IMR-90 (cell line): ENCODE measurements at places on chromosomes 2 and 18.

DNA sequence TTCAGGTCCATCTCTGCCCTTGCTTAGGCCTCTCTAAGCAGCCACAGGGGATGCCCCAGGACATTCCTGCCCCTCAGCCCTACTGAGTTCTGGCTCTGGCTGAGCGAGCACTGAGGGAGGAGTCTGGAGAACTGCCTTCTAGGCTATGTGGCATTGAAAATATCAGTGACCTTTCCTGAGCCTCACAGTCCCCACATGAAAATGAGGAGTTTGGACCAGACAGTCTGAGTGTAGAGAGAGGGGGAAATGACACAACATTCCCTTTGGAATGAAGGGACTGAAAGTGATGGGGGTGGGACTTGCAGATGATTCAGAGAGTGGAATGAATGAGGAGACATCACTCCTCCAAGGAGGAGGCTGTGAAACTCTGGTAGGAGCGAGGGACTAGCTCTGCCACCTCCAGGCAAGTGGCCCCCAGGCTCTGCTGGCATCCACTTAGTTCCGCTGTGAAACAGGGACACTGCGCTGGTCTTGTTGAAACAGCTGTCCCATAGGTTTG is 8.0 kb downstream of the TNS1 start:
- peak; percentile 90 for DNase-seq

DNA sequence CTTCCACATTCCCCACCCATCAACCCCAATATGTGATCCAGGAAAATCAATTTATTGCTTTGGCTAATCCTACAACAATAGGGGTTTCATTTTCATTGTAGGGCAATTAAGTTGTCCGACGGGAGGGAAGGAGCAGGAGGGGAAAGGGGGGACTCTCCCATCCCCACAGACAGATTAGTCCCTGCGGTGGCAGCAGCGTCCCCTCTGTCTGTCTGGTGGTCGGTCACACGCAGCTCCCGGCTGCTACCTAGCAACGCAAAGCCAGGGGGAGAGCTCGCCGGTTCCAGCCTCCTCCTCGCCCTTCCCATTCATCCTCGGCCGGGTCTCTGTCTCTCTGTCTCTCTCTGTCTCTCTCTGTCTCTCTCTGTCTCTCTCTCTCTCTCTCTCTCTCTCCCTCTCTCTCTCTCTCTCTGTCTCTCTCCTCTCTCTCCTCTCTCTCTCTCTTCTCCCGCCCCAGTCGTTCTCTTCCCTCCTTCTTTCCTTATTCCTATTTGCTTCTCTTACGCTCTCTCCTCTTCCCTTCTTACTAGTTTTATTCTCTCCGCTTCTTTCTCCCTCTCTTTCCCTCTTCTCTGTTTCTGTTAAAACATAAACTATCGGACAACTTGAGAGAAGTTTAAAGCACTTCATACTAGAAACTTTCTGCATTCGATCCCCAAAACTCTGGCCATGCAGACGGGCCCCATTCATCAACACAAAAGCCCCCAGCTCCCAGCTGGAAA is 1.2 kb downstream of the LRP2 start:
- DNase-seq, result no peak

DNA sequence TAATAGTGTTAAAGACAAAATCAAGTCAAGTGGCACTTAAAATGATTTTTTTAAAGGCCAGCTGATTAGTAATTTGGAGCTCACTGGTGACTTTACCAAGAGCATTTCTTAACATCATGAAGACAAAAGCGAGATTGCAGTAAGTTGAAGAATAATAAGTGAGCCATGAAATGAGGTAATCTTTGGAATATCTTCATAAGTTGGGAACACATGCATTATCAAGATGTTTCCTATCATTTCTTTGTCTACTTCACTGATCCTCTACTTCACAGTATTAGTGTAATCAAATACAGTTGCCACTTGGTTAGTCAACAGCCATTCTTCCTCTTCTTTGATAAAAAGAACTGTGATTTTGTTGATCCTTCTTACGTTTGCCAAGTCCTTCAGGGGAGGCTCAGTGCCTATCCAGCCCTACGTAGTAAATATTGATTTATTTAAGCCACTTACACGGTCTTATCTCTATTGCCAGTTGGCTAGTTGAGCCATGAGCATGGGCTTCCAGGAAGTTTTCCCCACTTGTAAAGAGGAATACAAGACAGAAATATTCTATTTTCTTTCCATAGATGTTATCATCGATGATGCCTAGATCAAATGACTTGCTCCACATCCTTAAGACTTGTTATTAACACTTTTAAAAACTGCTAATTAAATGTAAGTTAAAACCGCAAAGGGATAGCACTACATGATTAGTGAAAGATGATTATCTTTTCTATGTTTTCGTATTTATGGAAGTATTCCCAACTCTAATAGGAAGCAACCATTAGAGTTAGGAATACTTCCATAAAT is 46.1 kb downstream of the YES1 start:
- no peak for DNase-seq

DNA sequence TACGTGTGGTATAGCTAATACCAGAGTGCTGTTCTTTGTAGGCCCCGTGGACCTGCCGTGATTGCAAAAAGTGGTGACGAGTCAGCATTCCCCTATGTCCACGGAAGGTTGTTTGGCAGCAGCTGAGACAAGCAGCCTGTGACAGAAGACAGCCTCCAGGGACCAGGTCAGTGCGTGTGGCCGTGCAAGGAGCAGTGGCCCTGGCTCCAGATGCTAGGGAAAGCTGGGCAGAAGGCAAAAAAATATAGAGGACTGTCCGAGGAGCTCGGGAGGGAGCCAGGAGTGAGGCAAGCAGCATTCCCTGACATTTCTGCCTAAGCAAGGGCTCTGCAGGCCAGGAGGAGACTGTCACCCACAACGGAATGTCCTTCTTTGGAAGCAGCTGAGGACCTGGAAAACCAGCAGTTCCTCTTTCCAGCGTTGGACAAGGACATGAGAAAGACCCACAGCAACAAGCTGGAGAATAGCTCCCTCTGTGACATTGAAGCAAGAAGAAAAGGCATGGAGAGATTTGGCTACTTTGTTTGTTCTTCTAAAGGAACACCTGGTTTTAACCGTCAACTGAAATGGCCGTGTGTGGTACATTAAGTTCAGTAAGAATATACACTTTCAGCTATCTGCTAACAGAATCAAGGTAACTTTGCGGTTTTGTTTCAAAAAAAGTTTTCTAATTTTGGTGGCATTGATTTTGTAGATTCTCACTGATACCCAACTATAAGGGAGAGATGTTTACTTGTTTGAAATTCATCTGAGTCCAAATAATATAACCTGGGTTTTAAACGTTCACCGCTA is 58.3 kb downstream of the NPAS2 start:
- no peak for DNase-seq

DNA sequence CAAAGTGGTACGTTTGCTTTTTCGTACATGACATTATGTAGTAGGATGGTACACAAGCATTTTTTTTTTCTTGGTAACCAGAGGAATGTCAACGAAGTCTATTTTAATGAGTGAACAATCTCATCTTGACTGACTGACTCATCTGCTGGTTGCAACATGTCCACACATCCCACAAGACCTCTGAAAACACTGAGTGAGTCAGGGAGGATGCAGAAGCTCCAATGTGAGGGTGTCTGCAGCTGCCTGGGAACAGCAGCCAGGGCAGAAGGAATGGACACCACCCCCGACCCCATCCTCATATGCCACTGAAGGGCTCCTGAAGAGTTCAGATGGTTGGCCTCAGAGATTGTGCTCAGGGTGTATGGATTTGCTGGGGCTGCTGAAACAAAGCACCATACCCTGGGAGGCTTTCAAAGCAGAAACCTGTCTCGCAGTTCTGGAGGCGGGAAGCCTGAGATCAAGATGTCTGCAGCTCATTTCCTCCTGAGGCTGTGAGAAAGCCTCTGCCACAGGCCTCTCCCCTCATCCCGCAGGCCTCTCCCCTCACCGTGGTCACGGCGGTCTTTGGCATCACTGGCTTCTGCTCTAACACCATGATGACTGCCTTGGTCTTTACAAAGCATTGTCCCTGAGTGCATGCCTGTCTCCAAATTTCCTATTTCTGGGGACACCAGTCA is 124.6 kb downstream of the LRATD1 start:
- peak; percentile 85 for DNase-seq

GRCh38 chr2:50221106-50221505 is 810.8 kb downstream of the NRXN1 start:
- no peak for DNase-seq

DNA sequence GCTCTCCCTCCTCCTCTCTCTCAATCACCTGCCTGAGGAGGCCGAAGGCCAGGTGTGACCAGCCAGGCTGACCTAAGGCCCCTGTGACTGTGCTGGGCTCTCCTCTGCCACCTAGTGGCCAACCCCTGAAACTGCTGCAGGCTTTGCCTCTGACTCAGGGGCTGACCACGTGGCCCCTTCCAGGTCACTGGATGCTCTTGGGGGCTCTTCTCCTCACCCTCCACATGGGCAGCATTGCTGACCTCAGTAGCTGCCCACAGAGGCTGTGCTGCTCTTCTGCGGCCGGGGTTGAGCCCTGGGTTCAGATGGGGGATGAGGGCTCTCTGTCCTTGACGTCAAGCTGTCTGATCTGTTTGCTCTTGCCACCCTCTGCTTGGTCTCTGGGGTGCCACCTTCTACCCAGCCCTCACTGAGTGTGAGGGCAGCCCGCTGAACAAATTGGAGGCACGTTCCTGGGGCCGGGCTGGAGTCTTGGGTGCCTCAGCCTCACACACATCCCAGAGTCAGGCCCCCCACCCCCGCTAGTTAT is 122.7 kb downstream of the TWIST2 start:
- DNase-seq, result peak; percentile 63

DNA sequence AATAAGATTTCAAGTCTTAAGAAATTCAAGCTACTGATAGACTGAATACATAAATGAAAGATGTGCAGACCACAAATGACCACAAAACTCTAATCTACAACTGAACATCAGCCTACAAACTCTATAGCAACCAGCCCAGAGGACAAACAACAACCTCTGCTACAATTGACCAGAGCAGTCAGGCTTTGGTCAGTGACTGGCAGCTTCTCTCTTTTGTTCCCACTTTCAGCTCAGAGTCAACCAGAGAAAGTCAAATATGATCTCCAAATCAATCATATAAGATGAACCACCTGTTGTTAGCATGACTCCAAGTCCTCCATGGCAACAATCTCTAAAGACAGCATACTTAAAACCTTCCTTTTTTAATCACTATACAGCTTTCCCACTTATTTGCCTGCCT is 996.2 kb downstream of the SUCLG1 start:
- DNase-seq, result no peak

DNA sequence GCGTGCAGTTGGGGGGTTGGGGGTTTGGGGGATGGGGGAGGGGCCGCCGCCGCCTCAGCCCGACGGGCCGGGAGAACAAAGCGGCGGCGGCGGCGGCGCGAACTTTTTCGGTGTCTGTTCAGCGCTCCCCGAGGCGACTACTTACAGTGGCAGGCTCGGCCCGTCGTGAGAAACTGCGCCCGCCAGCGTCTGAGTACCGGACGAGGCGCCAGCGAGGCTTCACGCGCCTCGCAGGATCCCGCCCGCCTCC is 172 bp downstream of the PRKD3 start:
- DNase-seq, result peak; percentile 74

- peak; percentile 54 for DNase-seq
These were observed 37.6 kb downstream of the PTPN18 start for GRCh38 chr2:130393318-130393910.

GRCh38 chr2:190569994-190570755 is 35.7 kb upstream of the NEMP2 start:
- DNase-seq, result no peak

GRCh38 chr18:47679864-47680263 is 250.6 kb downstream of the SMAD2 start:
- no peak for DNase-seq

- no peak for DNase-seq
These were observed 34.0 kb downstream of the ST6GAL2 start for GRCh38 chr2:106851881-106852501.

DNA sequence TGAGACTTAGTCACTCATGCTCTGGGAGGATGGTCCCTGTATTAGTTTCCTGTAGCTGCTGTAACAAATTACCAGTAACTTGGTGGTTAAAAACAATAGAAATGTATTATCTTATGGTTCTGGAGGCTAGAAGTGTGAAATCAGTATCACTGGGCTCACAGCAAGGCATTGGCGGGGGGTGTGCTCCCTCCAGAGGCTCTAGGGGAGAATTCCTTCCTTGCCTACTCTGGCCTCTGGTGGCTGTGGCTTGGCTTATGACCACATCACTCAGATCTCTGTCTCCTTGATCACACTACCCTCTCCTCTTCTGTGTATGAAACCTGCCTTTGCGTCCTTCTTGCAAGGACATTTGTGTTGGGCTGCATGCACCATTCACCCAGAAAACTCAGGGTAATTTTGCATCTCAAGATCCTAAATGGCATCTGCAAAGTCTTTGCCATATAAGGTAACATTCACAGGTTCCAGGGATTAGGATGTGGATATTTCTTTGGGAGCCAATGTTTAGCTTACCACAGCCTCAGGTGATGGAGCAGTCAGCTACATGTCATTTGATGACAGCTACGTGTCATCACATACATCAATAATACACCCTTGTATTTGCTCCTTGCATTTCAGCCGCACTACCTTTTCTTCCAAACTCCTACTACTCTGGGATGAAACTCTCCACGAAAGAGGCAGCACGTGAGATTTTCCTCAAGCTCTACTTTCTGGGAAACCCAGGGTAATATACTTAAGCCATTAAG is 49.6 kb upstream of the POU3F3 start:
- no peak for DNase-seq
